HS-5 (cell line): ENCODE measurements at places on chromosomes 7 and 10.
A peak's percentile ranks its signal among the peaks of the same experiment; 100 is the strongest.

- no peak for DNase-seq
Measured at GRCh38 chr7:78350391-78350790, 551.8 kb downstream of the PHTF2 start.

GRCh38 chr10:17227367-17228090 is 512 bp upstream of the VIM start:
- DNase-seq: no peak

DNA sequence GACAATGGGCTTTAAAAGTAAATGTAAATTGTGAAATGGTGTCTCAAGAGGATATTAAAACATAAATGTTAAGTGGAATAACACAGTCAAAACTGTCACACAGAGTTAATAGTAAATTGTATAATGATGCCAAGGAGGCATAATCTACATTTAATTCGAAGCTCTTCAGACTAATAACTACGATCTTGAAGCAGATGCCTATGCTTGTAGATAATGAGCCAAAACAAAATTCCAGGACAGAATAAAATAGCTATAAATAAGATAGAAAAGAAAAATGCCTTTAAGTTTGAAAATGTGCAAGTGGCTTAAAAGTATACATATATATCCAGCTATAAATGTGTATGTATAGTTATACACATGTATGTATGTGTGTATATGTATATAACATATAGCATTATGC is 17.5 kb downstream of the TWIST1 start:
- no peak for DNase-seq

GRCh38 chr7:35420656-35421055 is 166.8 kb upstream of the TBX20 start:
- DNase-seq: no peak

- no peak for DNase-seq
Measured at GRCh38 chr7:113100121-113100603, 13.5 kb upstream of the GPR85 start.

DNA sequence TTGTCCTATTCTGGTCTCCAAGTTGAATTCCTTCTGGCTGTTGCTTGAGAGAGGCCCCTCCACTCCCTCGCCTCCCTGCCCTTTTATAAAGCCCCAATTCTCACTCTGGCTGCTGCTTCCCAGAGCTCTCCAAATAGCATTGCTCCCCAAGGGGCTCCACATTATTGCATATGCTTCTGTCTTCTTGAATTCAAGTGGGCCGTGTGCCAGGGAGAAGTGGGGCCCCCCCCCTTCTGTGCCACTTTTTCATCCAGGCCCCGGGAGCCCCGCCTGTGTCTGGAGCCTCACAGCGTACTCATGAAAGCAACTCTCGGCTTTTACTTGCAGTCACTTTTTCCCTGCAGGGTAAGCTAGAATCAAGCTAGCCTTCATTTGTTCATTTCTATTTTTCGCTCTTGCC is 265.1 kb downstream of the CCSER2 start:
- no peak for DNase-seq

DNA sequence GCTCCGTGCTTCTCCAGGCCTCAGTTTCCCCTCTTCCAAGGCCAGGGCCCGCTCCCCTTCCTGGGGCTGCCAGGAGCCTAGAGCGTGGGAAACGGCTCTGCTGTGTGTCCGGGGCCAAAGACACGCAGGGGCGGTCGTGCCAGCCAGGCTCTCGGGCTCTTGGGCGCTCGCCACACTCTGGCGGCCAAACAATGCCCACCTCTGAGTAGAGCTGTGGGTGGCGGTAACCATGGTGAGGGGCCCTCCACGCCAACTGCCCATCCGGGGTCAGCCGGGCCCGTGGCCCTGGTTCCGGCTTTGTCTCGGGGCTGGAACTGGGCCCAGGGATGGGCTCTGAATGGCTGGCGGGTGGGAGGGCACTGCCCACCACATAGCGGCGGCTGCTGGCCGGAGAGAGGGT is 16.0 kb downstream of the GRIFIN start:
- DNase-seq: no peak

- DNase-seq: no peak
Measured at GRCh38 chr10:84185526-84186175, 8.7 kb upstream of the CDHR1 start.

DNA sequence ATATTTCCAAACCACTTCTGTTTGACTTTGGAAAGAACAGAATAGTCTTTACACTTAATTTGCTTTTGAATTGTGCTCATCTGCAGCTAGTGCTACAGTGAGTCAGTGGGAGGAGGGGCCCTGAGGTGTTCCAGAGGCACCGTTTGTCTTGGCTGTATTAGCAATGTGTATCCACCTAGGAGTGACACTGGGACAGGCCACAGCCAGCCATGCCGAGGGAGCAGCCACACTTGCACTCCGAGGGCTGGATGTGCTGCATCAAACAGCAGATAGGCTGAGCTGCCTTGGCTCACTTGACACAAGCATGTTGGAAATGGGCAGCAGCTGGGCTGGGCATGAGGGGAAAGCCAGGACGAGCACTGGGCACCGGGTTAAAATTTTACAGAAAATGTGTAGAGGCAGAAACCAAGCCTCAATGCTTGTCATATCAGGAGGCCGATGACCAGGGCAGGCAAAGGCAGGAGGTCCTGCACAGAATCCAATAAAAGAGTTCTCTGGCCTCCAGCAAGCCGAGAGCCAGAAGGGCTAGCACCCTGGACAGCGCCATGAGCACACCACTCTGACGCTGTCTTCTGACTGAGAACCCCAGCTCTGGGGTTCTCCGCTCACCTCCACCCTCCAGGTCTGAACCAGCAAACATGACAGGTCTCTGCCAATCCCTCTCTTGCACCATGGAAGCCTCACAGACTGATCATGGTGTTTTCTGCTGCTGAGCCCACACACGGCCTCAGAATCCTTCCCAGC is 163.3 kb downstream of the GRID1 start:
- no peak for DNase-seq

GRCh38 chr7:519484-520390 is at the start of gene PDGFA:
Gene PDGFA (minus strand): TSS chr7:519846. CDS start chr7:519001, 845 bp downstream.
- DNase-seq: no peak

DNA sequence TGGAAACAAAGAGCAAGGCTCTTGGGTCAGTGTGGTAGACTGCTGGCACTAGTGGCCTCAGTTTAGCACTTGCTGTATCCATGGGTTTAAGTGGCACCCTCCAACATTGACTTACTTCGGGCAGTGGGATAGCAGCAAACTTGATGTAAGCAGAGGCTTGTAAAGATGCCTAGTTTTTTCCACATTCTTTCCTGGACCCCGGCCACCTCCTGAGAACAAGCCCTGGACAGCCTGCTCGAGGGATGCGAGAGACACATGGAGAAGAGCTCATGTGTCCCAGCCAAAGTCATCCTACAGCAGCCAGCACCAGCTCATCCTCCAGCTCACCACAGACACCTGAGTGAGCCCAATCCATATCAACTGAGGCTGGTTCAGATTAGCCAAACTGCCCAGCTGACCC is 142.7 kb upstream of the PCBD1 start:
- no peak for DNase-seq

DNA sequence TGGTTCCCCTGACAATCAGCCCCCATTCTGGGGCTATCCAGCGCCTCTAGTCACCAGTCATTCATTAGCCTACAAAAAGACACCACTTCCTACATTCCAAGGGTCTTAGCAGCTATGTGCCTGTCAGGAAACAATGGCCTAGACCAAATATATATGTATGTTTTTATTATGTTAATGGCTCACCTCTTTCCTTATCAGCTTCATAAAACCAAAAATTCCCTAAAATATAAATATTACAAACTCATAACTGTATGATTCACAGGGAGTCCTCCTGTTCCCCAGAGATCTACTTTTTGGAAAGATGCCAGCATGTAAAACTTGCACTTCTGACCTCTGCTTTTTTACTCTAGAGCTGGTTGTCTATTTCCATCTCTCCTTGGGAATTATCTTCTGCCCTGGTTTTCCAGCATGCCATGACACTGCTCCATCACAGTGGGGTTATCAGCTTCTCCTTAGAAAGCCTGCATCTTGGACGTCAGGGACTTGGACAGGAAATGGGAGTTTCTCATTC is 79.2 kb downstream of the ABCA13 start:
- DNase-seq: peak; percentile 69

DNA sequence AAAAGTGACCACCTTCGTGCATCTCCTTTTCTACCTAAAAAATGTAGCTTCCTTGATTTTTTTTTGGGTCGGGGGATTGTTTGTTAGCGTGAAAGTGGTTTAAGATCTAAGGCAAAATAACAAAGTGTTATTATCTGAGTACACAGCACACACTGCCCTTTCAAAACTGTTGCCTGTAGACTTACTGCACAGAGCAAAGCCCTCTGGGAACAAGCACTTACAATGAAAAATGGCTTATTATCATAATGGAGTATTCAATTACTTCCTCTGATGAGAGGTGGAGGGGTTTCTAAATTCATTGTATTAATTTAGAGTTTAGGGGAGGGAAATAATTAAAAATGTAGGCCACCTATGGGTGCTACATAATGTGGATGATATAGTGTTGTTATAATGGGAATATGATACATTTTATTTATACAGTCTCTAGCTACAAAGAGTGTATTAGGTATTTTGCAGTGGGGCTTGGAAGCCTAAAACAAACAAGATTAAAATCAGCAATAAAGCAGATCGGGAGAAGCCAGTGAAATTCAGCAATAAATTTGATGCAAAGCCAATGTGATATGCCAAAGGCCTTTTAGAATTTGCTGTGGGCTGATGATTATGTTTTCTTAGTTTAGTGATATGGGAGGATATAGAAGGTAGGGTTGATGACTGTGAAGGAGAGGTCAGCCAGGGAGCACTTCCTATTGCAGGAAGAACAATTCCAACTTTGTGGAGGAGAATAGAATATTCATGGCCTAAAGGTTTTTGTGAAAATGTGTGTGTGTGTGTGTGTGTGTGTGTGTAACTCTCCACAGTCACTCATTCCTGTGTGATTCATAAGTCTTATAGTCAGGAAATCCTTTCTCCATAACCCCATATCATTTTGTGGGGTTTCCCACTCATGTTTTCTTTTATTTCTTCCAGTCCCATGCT is 17.7 kb upstream of the EXOC4 start:
- no peak for DNase-seq

DNA sequence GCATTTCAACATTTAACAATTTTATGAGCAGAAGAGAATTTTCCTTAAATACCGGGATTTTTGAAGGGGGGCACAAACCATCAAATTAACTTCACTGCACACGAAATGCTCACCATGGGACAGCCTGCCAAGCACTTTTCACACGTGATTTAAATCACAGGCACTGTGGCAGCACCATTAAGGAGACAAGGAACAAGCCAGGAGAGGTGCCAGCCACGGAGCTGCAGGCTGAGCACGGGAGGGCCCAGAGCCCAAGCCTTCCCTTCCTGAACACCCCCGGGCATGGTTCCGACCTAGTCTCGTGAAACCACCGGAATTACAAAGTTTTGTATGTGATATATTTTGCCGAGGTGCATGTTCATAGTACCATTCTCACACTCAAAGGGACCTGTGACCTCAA is 13.4 kb downstream of the PITRM1 start:
- DNase-seq: no peak

DNA sequence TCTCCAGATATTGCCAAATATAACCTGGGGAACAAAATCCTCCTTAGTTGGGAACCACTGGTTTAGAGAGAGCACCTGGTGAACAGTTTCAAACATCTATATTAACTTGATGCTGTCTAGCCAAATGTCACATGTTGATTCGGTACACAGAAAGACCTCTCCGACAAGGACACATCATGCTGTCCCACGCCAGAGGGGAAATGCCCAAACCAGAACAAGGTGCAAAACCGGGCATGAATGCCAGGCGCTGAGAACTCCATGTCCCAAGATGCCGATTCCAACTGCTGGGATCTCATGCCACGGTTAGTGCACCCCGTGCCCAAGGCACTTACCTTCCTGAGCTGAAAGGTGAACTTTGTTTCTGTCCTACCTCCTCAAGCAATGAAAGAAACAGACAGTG is 100.8 kb downstream of the SFMBT2 start:
- no peak for DNase-seq

DNA sequence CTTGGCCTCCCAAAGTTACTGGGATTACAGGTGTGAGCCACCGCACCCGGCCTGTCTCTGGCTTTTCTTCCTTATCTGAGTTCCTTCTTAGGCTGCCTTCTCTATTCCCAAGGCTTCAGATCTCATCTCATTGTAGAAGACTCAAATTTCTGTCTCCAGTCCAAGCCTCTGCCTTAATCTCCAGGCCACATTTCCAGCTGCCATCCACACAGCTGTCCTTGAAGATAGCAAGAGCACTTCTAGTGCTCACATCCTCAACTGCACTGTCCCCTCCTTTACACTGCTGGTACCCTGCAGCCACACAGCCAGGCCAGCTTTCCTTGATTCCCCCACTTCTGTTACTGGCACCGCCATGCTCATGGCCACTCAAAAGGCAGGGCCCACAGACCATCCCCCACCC is 35.6 kb downstream of the POLL start:
- DNase-seq: no peak

DNA sequence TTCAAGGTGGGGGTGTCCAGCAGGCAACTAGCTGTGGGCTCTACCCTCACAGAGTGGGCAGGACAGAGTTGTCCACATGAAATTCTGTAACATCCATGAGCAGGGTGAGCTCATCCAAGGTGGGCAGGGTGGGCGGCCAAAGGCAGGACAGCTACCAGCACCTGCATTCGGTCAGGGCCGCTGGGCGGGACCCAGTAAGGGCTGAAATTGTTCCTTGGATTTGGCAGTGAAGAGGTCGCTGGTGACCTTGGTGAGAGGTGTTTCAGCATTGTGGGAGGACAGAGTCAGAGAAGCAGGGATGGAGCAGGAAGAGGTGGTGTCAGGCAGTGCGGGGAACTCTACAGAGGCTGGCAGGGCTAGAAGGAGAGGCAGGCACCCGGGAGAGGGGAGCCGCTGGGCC is 23.9 kb downstream of the ADCYAP1R1 start:
- DNase-seq: no peak

DNA sequence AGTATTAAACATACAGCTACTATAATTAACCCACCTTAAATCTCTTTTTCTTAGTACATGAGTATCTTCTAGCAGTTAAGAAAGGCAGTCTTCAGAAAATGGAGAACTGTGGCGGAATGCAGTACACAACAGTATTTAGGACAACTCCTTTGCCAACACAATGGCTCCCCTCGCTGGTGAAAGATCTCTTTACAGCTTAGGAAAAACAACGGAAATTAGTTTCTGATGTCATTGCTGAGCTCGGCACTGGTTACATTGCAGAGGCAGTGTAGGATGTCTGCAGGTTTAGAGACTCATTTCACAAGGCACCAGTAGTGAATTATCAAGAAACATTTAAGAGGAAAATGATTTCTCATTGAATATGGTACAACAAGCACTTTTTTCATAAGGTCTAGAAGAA is 43.4 kb downstream of the GLRX3 start:
- DNase-seq: peak; percentile 5

GRCh38 chr7:34991938-34992840 is 45.1 kb downstream of the DPY19L1 start:
- DNase-seq: peak; percentile 49

GRCh38 chr10:121435099-121435875 is 163.0 kb downstream of the FGFR2 start:
- DNase-seq: no peak
